AG09309 (cell line): ENCODE measurements at places on chromosomes 3 and 15.
A peak's percentile ranks its signal among the peaks of the same experiment; 100 is the strongest.

DNA sequence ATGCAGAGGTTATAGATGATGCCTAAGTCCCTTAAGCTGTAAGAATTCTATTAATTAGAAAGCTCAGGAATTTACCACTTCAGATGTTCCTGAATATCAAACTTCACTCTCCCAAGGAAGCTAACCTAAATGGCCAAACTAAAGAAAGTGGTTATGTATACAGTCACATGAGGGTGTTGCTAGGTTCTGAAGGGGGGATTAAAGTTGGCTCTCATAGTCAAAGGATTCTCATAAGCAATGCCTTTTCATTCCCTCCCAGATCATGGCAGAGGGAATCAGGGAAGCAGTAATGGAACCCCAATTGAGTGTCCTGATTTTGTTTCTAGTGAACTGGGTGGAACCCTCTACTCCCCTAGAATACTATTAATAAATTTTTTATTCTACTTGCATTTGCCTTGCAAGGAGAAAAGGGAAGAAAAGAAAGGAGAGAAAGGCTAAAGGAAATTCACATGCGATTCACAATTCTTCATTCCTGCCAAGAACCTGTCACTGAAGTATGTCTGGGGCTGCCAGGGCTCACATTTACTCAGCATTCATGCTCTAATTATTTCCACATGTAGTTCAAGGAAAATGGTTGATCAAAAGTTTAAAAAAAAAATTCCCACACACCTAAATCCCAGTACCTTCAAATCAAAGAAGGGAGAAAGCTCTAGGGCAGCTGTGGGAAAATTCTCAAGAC is 25.1 kb downstream of the FSTL1 start:
- peak; percentile 87 for DNase-seq

DNA sequence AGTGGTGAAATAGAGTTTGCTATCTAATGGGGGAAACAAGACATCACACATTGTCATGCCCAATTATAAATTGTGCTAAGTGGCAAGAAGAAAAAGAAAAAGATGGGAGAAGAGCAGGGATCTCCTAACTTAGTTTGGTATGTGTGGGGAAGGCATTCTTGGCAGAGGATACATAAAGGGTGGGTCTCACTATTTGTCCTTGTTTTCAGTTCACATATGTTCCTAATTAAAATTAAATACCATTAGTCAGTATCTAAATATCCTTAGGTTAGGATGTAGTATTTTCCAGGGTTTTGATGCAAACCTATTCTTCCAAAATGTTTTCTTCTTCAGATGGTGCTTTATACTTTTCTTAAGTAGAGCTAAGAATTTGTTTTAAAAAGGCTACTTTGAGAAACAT is 173.7 kb downstream of the B3GALNT1 start:
- DNase-seq = peak; percentile 20

DNA sequence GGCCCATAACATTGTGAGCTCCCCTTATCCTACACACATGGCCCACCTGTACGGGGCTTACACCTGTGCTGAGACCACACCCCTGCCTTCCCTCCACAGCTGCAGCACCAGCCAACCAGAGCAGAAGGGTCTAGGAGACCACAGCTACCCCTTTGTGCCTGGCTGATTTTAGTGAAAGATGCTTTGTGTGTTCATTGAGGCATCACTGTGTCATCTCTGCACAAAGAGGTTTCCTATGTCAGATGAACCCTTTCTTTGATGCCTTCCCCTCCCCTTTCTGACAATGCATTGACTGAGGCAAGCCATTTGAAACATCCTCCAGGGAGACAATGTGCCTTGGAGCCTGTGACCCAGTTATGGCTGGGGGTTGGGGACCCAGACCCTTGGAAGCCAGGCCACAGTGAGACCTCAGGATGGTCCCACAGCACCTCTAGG is 54.9 kb upstream of the SLC7A14 start:
- DNase-seq = no peak

- DNase-seq = no peak
Measured at GRCh38 chr3:113676261-113676660, 20.2 kb downstream of the USF3 start.

GRCh38 chr3:155525324-155525833 is 219.5 kb downstream of the PLCH1 start:
- DNase-seq = no peak

DNA sequence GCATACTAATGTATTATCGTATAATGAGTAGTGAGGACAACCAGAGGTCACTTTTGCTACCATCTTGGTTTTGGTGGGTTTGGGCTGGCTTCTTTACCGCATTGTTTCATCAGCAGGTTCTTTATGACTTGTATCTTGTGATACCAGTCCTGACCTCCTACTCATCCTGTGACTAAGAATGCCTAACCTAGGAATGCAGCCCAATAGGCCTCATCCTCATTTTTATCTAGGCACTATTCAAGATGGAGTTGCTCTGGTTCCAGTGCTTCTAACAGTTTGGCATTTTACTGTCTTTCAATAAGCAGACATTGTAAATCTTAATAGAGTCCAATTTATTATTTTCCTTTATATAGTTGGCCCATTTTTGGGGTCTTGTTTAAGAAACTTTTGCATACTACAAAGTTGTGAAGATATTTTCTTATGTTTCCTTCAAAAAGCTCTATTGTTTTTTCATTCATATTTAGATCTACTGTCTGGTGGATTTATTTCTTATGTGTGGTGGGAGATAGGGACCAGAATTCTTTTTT is 60.8 kb upstream of the RNU6-1 start:
- DNase-seq = no peak

GRCh38 chr15:51856714-51857380 is 27.4 kb downstream of the TMOD3 start:
- DNase-seq = no peak

DNA sequence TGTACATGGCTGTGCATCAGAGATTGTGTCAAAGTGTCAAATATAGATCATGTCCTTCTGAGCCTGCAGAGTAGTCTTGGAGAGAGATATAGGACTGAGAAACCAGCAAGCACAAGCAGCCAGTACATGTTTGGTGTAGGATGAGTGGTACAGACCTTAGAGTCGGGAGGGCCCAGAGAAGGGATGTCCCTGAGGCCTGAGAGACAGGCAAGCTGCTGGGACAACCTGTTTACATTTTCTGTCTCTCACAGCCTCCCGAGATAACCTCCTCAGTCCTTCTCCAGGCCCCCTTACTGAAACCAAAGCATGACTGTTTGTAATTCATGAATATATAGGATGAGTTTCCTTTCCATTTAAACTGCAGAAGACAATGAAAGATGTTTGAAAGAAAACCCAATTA is 182.4 kb upstream of the STT3B start:
- no peak for DNase-seq

DNA sequence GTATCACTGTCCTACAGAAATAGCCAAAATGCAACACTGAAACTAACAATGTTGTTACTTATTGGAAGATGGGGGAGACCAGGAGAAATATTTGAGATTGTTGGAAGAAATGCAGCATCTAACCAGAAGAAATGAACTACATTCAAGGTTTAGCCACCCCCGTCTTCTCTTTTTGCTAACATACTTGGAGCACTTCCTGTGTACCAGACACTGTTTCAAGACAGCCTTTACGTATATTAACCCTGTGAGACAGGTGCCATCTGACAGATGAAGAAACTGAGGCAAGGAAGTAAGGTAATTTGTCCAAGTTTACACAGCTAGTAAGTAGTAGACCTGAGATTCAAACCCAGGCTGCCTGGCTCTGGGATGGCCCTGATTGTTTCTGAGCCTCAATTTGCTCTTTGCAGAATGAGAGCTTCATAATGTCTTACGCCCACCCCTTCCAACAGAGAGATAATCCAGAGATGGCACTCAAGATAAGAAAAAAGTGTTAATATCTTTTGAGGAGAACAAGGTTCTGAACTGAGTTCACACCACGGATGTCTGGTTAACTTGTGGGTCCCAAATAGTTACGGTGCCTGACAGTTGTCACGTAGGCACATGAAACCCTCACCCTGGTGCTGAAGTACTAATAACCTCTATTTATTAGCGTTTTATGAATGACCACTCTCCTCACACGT is 26.1 kb downstream of the RASGRP1 start:
- no peak for DNase-seq

GRCh38 chr3:81354119-81354518 is 407.3 kb downstream of the GBE1 start:
- no peak for DNase-seq

DNA sequence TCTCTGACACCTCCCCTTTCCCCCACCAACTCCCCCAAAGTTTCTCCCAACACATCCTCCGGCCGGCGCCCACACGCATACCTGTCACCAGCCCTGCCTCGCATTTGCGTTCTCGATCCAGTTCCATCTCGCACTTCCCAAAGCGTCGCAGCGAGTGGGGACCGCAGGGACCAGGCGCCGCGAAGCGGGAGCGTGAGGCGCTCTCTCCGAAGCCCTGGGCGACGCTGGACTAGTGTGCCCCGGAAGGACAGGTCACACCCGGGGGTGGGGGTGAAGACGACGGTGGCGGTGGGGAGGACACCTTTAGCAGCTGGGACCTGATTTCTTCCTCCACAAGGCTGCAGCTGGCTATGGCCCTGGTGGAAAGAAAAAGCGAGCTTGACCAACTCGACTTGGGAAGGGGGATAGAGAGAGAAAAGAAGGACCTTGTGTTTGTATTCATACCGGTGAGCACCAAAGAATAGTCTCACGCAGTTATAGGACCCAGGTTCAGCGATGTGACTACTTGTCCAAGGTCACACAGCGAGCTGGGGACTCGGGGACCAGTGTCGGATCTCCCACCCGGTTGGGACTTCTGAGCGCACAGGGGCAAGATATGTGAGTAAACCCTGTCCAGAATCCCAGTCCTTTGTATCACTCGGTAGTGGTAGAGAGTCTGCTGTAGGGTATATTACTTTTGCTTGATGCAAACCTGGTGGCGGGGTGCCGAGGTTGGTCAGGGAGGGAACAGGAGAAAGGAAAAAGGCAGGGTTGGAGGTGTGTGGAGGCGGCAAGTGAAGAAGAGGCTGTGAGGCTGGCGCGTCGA is 607 bp upstream of the GHSR start:
- no peak for DNase-seq

DNA sequence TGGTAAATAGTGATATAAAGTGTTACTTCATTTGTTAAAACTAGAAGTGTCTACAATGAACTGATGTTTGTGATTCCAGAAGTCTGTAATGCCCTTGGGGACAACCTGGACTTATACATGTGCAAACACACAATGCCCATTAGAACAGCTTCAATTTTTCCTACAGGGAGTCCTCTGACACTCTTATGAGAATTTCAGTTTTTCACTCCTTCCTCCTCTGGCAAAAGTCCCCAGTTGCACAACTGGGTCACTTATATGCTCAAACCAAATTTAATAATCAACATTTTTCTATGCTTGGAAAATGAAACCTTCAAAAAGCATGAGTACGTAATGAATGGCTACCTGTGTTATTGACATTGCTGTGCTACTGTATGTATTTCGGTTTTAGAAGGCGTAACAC is at the start of gene OR5H15:
Gene OR5H15, plus strand, starts transcription at position 301 of the 400 bp plus-strand sequence. CDS start 2,004 bp downstream, outside the sequence.
- DNase-seq = no peak

GRCh38 chr3:4828279-4829030 is 150.8 kb upstream of the BHLHE40 start:
- peak; percentile 52 for DNase-seq

DNA sequence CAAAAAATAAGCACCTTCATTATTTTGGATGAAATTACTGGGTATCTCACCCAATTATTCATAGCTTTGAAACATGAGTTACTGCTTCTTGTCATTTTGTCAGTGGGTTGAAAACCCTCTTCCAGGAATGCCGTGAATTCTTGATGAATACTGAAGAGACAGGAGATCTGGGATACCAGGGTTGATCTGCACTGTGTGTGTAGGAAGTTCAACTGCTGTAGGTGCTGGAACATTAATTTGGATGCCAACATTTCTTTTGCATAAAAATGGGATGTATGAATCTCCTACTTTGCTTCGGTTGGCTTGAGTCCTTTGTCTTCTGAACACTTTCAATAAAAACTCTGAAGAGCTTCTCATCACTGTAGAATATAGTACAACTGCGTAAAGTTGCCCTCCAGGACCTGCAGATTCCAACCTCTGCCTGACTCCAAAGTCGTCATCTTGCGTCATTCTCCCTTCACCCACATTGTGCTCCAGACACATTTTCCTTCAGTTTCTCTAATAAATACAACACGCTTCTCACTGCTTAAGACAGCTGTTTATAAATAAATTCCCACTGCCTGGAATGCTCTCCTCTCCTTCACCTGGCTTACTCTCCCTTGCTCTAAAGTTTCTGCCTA is 312.7 kb upstream of the TGFBR2 start:
- DNase-seq = no peak
